ENCODE measurements at places on chromosomes 7 and 10. TPM values are rescaled to one million over a fixed set of nuclear protein-coding genes. Genes with fewer than 3 reads are reported as not detected.

DDC gene
- polyA plus RNA-seq = 0.18 TPM

ST8SIA6 gene
- polyA plus RNA-seq = 0.13 TPM

PRPS1L1 gene
- not detected for polyA plus RNA-seq

TRIM50 gene
- polyA plus RNA-seq = not detected

PDIA4 gene
- polyA plus RNA-seq = 37.9 TPM

GIMAP2 gene
- 2.1 TPM for polyA plus RNA-seq

CFAP69 gene
- polyA plus RNA-seq = 3.1 TPM

MSANTD7 gene
- polyA plus RNA-seq = 3.6 TPM

PTPRE gene
- 5.5 TPM for polyA plus RNA-seq

LIPJ gene
- polyA plus RNA-seq = not detected

CLEC5A gene
- 0.78 TPM for polyA plus RNA-seq

CALD1 gene
- polyA plus RNA-seq = 128 TPM

EEF1AKMT2 gene
- 15.3 TPM for polyA plus RNA-seq

RASSF4 gene
- polyA plus RNA-seq = 3.6 TPM

ABCB1 gene
- polyA plus RNA-seq = 1.7 TPM

CCL24 gene
- 0.68 TPM for polyA plus RNA-seq

DNAH11 gene
- 1.6 TPM for polyA plus RNA-seq

C10orf62 gene
- polyA plus RNA-seq = 0.10 TPM

FLNC gene
- polyA plus RNA-seq = 3.1 TPM

TRPV6 gene
- polyA plus RNA-seq = 2.5 TPM

CRTAC1 gene
- 1.4 TPM for polyA plus RNA-seq

PAPOLB gene
- 0.02 TPM for polyA plus RNA-seq

FAM25A gene
- 2,365 TPM for polyA plus RNA-seq

TAS2R41 gene
- polyA plus RNA-seq = not detected

SFXN3 gene
- polyA plus RNA-seq = 5.2 TPM

MSMB gene
- polyA plus RNA-seq = 0.26 TPM

CCT6A gene
- 133 TPM for polyA plus RNA-seq

LRIT1 gene
- not detected for polyA plus RNA-seq

TASOR2 gene
- polyA plus RNA-seq = 8.1 TPM

ZNF438 gene
- 3.0 TPM for polyA plus RNA-seq

LAMB1 gene
- 25.2 TPM for polyA plus RNA-seq

SPDYE8 gene
- not detected for polyA plus RNA-seq
